ENCODE measurements at places on chromosomes 16 and 17.

DNA sequence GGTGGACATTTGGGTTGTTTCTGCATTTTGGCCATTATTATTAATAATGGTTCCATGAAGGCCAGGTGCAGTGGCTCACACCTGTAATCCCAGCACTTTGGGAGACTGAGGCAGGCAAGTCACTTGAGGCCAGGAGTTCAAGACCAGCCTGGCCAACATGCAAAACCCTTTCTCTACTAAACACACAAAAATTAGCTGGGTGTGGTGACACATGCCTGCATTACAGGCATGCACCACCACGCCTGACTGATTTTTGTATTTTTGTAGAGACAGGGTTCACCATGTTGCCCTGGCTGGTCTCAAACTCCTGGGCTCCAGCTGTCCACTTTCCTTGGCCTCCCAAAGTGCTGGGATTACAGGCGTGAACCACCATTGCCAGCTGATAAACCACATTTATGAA is 58.5 kb downstream of the TNFRSF13B start:
- no peak for DNase-seq

GRCh38 chr16:5027575-5028235 is 6.0 kb downstream of the NAGPA start:
- no peak for DNase-seq

DNA sequence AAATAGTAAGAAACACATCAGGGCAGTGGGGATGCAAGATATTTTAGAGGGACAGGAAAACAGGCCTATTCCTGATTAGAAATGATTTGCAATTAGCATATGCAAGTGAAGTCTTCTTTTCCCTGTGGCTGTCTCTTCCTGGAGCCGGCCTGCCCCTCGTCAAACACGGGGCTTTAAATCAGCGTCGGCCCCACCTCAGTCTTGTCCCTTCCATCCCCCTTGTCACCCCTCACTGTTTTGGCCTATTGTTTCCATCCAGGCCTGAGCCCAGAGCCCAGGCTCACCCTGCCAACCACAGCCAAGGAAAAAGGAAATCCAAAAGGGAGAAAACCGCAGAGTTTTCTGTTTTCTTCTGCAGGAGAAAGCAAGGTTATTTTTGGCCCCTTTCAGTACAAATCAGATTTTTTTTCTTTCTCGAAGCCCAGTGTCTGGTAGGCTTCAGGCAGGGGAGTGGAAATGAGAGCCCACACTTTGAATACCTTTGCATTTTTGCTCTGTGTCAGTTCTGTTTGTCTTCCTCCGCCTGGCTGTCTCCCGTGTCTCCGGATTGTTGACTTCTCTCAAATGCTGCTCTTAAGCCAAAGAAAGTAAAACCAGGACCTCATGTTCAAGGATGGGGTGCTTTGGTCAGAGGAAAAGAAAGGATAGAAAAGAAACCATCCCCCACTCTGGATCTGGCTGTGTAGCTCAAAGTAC is 399.9 kb upstream of the CDH11 start:
- DNase-seq, result no peak

- no peak for DNase-seq
Observed at GRCh38 chr17:3157218-3157617, 29.9 kb upstream of the OR1G1 start.

DNA sequence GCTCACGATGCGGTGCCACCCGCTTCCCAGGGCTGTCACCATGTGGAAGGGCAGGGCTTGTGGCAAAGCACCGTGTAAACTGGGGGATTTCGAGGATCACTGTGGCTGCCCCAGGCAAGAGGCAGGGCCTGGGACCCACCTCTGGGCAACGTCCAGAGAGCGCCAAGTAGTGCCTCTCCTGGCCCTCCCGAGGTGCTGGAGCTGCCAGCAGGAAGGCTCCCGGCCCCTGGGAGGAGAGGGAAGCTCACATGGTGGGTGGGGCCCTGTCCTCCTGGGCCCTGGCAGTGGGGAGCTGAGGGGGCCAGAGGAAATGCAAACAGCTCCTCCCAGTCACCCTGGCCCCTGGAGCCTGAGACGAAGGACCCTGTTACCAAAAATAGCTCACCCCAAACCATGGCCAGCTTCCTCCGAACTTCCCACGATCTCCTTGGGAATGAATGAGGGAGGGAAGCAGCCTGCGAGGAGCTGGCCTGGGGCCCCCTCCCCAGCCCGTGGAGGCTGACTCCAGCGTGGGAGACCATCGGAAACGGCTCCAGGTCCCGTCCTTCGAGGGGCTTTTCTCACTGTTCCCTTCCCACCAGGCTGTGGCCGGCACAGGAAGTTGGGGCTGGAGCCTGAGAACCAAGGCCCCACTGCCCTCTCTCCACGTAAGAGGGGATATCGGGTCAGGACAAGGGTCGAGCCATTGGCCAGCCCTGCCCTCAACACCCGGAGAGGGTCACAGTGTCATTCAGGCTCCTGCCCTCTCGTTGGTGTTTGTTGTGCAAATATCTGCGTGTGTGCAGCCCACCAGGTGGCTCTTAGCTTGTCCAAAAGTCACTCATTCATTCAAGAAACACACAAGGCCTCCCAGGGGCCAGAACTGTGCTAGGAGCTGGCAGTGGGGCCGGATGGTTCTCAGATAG is 17.7 kb downstream of the VASN start:
- no peak for DNase-seq

DNA sequence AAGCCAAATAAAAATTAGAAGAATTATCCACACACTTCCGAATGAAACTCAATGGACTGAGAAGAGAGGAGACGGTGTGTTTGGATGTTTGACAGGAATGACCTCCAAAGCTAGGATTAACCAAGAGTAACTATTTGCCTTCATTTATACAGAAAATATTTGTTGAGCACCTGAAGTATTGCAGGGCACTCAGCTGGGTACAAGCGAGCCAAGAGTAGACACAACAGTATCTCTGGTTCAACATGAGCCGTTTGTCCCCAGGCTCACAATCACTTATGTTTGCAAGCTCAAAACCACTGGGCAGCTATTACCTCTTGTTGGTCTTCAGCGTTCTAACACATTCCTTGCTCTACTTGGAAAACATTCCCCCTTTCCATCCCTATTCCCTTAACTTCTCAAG is 38.8 kb downstream of the MAF start:
- no peak for DNase-seq

DNA sequence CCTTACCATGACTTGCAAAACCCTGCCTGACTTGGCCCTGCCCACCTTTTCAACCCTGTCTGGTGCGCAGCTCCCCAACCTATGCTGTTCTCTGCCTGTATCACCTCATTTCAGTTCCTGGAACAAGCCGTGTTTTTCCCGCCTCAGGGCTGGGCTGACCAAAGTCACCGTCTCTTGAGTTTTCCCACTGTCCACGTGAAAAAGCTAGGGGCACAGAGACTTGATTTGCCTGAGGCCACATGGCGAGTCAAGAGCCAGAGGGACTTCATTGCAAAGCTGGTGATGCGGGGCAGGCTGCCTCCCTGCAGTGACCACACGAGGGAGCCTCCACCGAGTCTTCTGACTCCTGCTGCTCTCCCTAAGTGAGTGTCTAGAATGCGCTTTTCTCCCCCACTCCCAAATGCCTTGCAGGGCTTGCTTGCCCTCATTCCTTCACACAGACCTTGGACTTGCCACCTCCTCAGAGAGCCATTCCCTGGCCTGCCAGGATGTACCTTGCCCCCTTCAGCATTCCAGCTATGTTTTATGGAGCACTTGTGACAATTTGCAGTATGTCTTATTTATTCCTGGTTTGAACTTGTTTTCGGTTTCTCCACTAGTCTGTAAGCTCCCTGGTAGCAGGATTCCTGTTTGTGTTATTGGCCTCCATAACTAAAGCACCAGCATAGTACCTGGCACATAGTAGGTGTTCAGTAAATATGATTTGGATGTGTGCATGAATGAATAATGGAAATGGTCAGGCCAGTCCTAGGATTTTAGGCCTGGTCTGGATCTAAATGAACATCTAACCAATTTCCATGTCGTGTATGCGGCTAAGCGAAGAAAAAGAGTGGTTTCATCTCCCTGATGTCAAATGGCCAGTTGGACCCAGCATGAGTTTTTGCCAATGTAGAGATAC is 252.3 kb downstream of the SNX29 start:
- DNase-seq, result no peak

- no peak for DNase-seq
Observed at GRCh38 chr17:78933025-78933958, 8.1 kb upstream of the TIMP2 start.

DNA sequence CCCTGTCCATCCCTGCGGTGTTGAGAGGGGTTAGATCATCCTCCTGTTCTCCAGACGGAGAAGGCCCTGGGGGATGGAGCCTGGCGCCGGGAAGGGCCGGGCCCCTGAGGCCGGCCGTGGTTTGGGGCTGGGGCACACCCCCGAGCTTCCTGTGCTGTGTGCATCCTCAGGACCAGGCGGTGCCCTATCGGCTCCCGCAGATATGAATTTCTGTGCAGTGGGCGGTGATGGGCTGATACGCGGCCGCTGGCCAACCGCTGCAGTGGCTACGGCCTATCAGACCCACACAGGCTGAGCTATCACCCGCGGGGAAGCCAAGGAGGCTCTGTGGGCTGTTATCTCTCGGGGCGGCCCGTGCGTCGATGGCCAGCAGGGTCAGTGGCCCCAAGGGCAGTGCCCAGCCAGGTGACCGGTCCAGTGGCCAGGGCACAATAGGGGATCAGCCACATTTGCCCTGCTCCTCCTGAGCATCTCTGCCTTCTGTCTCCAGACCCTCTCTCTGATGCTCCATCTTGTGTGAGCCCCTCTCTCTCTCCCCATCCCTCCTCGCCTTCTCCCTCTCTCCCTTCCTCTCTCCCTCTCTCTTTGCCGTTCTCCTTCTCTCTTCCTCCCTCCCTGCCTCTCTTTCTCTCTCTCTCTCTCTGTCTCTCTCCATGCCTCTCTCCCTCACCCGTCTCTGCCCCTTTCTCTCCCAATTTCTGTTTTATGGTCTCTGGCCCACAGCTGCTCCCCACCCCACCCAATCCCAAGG is 38.7 kb downstream of the ZFPM1 start:
- no peak for DNase-seq

DNA sequence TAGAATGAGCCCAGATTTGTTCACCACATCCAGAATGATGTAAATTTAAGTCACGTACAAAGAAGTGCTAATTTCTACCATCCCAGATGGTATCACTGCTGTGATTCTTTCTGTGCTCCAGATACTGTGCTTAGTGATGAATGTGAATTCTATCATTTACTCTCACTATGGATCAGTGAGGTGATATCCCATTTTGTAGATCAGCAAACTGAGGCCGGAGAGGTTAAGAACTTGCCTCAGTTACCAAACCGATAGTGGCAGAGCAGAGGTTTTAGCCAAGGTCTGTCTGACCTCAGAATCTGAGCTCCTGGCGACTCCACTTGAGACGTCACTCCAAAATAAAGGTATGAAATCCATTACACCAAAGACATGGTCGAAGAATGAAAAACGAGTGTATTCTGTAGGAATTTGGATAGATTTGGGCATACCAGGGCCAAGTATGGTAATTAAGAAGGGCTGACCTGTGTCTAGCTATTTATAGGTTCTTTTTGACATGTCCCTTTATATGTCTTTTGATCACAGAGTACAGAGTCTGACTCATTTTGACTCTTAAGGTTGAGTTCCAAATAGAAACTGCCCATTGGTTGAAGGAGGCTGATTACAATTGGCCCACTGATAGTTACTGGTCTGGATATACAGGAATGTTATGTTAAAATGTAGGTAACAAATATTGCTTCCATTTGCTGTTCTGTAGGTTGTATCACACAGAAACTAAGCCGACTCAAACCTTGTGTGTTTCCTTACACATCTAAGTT is 10.0 kb downstream of the MAP2K6 start:
- DNase-seq, result no peak

DNA sequence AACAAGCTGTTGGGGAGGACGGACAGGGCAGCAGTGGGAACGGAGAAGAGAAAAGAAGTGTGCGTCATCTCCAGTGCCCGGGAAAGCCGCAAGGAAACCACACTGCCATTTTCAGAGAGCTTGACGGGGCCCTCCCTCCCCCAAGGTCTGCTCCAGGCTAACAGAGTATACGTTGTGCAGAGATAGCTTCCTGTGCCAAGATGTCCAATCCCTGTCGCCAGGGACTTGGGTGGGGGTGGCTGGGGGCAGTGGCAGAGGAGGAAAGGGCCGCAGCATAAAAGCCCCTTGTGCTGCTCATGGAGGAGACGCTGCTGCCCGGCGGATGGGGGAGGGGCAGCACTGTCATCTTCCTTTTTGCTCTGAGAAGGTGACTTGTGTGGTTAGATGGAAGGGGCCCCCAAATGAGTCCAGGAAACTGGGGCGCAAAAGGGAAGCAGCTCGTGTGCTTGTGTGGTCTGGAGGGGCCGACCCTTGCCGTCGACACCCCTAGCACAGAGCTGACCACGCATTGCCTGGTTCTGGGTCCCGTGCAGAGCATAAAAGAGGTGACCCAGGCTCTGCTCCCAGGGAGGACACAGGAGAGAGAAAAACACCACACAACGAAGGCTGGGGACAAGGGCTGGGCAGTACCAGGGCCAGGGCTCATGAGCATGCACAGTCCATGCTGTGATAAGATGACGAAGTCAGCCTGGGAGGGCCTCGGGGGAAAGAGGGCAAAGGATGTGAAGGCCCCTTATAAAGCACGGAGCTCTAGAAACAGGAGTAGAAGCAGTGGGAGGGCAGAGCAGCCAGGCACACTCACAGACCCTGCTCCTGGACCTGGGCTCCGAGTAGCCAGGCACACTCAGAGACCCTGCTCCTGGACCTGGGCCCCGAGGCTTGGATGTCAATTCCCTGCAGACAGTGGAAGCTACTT is 372.7 kb downstream of the SLC39A11 start:
- no peak for DNase-seq

DNA sequence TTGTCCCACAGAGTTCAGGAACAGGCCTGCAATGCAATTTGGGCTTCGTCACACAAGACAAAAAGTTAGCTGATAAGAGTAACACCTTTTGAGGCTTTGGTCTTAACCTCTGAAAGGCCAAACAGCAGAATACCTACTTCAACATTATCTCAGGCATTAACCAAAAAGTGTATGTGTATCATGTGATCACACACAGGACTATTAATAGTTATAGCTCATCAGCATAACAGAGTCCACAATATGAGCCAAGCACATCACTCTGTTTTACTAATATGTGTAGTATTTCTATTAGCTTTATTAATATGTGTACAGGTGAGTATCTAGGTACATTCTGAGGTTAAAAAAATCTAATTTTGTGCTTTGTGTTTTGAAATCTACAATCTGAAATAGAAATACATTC is 30.8 kb downstream of the MYO1D start:
- DNase-seq, result no peak

GRCh38 chr17:68719431-68719830 is 118.3 kb upstream of the FAM20A start:
- DNase-seq, result no peak

- DNase-seq, result no peak
Observed at GRCh38 chr17:4003131-4003500, 38.9 kb upstream of the ATP2A3 start.

DNA sequence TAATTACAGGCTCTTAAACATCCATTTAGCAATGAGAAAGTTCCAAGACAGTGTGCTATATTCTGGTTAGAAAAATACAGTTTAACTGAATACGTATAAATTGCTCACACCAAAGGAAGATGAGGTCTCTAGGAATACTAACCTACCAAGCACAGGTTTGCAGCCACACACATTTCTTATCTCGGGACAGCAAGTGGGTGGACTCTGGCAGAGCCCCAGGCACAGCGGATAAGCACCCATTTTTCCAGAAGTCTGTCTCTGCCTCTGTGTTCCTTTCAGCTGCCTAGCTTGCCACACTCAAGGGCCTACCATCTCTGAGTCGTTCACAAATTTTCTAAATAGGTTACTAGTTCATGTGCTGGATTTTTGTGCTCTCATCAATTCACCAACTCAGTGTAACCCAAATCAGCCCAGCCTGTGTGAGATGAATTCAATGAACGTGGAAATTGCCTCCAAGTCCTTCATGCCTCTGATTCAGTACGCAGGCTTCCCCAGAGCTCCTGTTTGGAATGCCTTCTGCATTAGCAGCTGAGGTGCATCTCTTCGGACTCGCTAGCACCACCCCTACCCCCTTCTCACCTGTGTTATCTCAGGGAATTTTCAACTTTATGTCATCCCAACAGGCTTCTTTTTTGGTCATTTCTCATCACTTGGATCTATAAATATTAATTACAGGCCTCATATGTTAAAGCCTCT is 581.0 kb upstream of the CDH11 start:
- DNase-seq, result no peak
